Cortex of kidney (tissue), 1 donor: ENCODE measurements at places on chromosomes 13 and 19.

GRCh38 chr13:59542303-59542702 is 621.4 kb downstream of the DIAPH3 start:
- no peak for DNase-seq

DNA sequence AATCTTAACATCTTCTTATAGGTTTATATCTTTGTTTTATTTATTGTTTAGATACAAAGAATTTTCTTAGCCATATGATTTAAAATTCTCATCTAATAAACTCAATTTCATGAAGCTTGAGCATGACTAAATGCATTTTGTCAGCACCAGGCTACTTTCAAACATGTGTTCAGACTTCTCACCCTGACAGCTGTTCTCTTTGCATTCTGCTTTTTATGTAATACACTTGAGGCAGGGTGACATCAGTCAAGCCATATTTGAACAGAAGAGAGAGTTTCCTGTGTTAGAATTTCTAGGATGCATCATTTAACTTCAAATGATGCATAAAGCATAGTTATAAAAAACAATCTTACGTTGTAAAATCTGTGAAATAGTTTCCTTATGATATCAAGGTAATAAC is 1295.1 kb upstream of the PCDH20 start:
- no peak for DNase-seq

DNA sequence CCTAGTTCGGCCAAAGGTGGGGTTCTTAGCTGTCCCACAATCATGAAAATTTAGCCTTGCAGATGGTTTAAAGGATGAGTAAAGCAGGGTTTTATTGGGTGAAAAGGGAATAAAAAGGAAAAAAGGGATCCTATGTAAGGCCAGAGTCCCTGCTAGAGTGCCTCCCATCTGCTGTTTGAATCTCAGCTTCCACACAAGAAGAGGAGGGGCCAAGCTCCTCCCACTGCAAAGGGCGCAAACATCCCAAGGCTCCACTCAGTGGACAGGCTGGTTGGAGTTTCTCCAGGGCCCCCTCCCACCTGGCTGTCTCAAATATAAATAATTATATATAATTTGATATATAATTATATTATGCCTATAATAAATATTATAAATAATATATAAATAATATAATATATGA is 1272.1 kb upstream of the PCDH20 start:
- no peak for DNase-seq

DNA sequence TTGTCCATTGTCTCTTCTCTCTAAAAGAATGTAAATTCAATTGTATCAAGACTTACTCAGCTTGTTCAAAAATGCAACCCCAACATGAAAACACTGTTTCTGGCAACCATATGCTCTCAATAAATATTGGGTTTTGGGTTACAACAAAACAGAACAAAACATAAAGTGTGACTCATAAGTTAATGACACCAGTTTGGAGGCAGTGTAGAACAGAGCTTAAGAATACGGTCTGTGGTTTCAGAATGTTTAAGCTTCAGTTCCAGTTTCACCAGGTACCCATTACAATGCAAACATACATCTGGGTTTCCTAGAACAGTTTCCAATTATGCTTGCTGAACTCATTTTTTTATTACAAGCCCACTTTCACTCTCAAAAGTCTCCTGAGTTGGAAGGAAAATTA is 285.8 kb upstream of the PCDH9 start:
- DNase-seq = no peak

- no peak for DNase-seq
These were observed 12.9 kb downstream of the TBC1D4 start for GRCh38 chr13:75469047-75469446.
